ENCODE measurements at places on chromosomes 11 and 22.
A peak's percentile ranks its signal among the peaks of the same experiment; 100 is the strongest.

DNA sequence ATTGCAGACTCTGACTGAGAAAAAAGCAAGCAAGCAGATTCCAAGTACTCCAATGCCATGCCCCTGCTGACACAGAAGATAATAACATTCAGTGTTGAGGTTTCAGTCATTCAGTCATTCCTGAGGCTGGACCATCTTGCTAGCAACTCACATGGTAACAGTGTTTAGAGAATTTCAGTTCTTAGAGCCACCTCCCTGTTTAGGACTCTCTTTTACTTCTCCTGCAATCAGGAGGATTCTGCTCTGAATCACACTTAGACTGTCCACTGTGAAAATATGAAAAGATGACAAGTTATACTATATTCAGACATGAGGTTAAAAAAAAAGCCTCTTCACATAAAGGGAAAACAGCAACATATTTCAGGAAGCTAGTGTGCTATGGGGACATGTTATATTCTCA, 183.9 kb upstream of the CTSC start:
- DNase-seq: no peak

DNA sequence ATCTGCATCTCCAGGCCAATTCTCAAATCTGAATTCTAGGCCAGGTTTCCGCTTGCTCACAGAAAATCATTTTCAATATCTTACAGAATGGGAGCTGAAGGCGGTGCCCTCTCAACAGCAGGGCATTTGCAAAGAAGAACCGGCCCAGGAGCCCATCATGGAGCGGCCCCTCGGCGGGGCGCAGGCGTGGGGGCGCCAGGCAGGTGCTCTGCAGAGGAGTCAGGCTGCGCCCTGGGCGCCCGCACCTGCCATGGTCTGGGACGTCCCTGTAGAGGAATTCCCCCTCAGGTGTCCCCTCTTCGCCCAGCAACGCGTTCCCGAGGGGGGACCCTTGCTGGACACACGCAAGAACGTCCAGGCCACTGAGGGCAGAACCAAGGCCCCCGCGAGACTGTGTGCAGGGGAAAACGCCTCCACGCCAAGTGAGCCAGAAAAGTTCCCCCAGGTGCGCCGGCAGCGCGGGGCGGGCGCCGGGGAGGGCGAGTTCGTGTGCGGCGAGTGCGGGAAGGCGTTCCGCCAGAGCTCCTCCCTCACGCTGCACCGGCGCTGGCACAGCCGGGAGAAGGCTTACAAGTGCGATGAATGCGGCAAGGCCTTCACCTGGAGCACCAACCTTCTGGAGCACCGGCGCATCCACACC, 11.5 kb downstream of the ZNF74 start:
- no peak for DNase-seq

- no peak for DNase-seq
Measured at GRCh38 chr11:47433157-47433556, 6.9 kb upstream of the PSMC3 start.

DNA sequence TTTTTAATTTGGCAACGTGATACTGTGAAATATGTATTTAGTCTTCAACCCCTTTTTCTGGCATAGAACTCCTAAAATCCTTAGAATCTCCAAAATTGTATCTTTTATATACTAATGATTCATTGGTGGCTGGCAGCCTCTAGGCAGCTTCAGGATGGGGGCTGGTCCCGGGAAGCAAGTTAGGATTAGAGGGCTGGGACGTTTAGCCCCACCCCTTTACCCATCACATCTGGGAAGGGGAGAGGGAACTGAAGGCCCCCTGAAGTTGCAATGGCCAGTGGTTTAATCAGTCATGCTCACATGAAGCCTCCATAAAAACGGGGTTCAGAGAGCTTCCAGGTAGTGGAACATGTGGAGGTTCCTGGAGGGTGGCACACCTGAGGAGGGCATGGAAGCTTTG, 7.1 kb downstream of the IL17RA start:
- no peak for DNase-seq

- no peak for DNase-seq
Measured at GRCh38 chr11:33185756-33186155, 24.5 kb upstream of the CSTF3 start.

- no peak for DNase-seq
Measured at GRCh38 chr11:235609-235996, 539 bp downstream of the SIRT3 start.

DNA sequence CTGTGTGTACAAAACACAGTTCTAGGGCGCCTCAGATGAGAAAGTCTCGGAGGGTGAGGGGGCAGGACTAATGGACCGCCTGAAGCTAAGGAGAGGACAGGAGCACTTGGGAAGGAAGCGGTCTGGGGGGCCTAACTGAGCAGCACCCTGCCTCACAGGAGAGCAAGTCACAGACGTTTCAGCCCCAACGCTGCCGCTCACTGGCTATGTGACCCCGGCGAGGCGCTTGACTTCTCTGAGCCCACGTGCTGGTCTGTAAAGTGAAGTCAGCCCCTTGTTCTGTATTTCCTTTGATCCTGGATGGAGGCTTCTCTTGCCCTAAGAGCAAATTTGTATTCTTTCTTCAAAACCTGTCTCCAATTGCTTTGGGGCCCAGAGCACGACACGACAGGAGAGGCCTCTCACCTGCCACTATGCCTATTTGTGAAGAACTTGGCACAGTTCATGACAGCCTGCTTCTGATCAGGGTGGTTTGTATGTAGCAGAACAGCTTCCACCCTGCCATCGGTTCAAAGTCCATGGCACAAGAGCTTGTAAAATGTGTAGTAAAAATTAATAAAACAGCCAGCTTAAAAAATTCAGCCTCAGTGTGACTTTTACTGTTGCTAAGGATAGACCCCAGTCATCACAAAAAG, 59.1 kb downstream of the WNT11 start:
- peak; percentile 23 for DNase-seq

DNA sequence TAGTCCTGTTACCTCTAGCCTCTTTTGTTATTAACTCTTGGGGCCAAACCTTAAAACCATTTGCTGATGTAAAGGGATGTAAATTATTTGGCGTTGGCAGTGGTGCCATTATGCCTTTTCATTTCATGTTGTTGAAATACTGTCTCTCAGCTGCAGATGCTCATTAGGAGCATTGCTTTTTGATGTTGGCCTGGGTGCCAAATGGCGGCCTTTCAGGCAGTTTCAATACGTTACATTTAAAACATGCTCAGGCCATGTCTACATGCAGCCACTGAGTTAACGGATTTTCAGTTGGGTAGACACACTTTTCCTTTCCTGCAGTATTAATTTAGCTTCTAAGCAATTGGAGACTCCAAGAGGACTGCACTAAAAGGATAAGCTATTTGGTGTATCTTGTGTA, 5.3 kb downstream of the NCAM1 start:
- DNase-seq: no peak

- DNase-seq: peak; percentile 20
Measured at GRCh38 chr22:21070690-21071615, 25.2 kb downstream of the LRRC74B start.

DNA sequence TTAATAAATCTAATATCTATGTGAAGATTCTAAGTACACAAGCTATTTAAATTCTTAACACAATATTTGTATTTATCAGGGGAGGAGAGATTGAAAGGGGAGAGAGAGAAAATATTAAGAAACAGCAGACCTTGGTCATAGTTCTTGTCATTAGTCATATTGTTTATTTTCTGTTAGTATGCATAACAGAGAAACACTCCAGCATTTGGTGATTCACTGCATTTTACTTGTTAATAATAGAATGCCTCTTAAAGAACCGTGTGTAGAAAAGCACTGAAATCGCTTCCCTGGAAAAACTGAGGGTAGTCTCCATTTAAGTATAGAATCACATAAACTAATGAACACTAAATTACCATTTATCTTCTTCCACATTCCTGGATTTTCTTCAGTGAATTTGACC, 122.7 kb upstream of the TRPC6 start:
- DNase-seq: no peak

Measured in H9 (cell line).